ENCODE measurements at places on chromosomes 6 and 20.
A peak's percentile ranks its signal among the peaks of the same experiment; 100 is the strongest.

DNA sequence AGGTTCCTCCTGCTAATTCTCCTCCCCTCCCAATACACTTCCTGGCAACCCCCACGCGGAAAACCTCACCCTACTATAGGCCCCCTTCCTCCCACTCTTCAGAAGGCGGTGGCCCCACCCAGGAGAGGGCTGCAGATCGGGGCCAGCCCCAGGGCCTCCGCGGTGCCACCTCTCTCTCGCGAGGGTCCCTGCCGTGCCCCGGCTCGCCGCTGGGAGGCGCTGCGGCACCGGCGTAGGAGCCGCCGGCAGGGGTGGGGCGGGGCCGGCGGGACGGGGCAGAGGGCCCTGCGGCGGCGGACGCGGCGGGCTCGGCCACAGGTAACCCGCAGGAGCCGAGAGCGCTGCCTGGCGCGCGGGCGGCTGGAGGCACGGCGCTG is at the start of gene ANKRD6:
ANKRD6 (plus strand) TSS at position 278 of the 377 bp plus-strand sequence. CDS start 133,825 bp downstream, outside the sequence.
- DNase-seq, result peak; percentile 83

DNA sequence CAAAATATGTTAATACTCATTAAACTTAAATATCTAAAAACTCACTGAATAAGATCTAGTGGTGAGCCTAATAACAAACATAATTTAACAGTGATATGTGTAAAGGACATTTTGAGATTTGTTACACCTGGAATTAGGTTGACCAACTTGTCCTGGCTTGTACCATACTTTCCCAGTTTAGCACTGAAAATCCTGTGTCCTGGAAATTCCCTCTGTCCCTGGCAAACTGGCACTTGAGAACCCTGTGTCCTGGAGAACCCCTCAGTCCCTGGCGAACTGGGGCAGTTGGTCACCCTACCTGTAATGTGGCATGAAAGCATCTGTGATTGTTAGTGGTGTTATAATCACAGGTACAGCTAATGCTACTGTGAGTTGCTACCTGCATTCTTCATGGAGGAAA is 6.9 kb upstream of the PRND start:
- no peak for DNase-seq

DNA sequence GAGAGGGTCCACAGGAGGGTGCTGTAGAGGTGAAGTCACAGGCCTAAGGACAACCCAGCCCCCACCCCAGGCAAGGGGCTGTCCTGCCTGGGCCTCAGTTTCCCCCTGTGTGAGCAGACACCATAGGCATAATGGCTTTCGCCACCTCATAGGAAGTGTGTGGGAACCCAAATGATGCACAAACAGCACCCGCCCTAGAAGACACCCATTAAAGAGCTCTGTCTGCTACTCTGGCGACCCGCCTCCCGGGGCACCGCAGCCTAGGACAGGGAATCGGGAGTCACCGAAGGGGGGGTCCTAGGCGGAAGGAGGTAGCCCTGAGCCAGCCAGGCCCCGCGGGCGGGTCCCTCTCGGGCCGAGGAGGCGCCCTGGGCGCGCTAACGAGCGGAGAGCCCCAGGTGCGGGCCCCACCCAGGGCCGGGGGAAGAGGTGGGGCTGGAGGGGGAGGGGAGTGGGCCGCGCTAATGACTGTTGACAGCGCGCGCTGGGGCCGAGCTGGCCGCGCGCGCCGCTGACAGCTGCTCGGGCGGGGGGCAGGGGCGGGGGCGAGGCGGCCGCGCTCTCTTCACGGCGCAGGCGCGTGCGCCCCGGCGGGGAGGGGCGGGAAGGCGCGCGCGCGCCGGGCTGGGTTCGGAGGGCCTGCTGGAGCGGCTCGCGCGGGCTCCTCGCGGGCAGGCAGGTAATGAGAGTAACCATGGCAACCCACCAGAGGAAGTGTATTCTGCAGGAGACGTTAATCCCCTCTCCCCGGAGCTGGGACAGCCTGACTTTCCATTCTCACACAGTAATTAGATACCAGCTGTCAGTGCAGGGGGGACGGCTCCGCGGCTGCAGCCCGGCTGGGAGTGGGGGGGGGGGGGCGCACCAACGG is 48.9 kb downstream of the NOL4L start:
- no peak for DNase-seq

GRCh38 chr6:129685662-129686031 is 24.3 kb downstream of the ARHGAP18 start:
- DNase-seq, result no peak

DNA sequence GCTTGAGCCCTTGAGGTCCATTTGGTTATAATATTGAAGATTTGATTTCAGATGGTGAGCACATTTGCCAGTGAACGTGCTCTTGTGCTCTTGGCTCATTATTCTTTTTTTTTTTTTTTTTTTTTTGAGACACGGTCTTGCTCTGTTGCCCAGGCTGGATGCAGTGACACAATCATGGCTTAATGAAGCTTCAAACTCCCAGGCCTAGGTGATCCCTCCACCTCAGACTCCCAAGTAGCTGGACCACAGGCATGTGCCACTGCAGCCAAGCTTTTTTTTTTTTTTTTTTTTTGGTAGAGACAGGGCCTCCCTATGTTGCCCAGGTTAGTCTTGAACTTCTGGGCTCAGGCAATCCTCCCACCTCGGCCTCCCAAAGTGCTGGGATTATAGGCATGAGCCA is 176.2 kb downstream of the KLHL32 start:
- no peak for DNase-seq

- peak; percentile 56 for DNase-seq
These were observed 5.6 kb downstream of the SMIM29 start for GRCh38 chr6:34243131-34243771.

DNA sequence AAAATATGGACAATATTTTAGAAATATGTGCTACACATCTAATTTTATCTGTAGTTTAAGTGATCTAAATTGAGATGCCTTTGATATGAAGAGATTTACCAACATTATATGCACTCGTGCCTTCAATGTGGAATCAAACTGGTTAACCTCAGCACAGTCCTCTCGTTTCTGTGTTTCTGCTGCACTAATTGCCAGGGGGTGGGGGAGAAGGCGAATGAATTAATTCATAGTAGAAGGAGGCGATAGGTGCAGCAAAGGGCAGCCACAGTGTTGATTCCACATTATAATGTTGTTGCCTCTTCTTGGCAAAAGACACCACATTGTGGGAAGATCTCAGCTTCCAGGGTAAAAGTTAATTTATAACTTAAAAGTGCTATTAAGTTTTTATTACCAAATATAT is 161.6 kb downstream of the QKI start:
- no peak for DNase-seq

- DNase-seq, result no peak
These were observed 139.5 kb upstream of the MYLIP start for GRCh38 chr6:15989397-15989796.

DNA sequence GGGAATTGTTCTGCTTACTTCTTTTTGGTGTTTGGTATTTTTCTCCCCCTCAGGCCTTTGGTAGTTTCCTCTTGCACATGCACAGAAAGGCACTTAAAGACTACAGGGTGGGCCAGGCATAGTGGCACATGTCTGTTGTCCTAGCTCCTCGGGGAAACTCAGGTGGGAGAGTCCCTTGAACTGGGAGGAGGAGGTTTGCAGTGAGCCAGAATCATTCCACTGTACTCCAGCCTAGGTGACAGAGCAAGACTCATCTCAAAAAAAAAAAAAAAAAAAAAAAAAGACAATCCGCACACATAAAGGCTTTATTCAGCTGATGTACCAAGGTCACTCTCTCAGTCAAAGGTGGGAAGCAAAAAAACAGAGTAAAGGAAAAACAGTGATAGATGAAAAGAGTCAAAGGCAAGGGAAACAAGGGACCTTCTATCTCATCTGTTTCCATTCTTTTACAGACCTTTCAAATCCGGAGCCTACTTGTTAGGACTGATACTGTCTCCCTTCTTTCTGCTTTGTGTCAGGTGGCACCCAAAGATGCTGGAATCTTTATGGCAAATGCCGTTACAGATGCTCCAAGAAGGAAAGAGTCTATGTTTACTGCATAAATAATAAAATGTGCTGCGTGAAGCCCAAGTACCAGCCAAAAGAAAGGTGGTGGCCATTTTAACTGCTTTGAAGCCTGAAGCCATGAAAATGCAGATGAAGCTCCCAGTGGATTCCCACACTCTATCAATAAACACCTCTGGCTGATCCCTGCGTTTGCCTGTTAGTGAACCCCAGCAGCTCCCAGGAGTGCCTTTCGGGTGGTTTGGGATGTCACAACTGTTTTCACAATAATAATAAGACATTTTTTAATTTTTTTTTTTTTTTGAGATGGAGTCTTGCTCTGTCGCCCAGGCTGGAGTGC is 9.3 kb downstream of the DEFB123 start:
- no peak for DNase-seq

GRCh38 chr20:53262365-53262764 is 290.2 kb downstream of the TSHZ2 start:
- DNase-seq, result no peak

- DNase-seq, result no peak
These were observed 46.7 kb upstream of the ISM1 start for GRCh38 chr20:13174402-13174801.

- no peak for DNase-seq
These were observed 1516.9 kb upstream of the DEFB115 start for GRCh38 chr20:29740601-29740950.
